ENCODE measurements at places on chromosomes 12 and 14. TPM values are rescaled to one million over a fixed set of nuclear protein-coding genes. Genes with fewer than 3 reads are reported as not detected.

- no peaks in the 10 kb centered on the region for H3K36me3 ChIP-seq
- no peak for DNase-seq
- H3K27ac ChIP-seq, result no peak overlapping the region
- H3K27me3 ChIP-seq, result no peaks in the 10 kb centered on the region
Measured at GRCh38 chr12:94416613-94417012, 43.1 kb downstream of the CEP83 start.

- no peak for DNase-seq
- H3K4me3 ChIP-seq, result no peak overlapping the region
- no peak overlapping the region for H3K27ac ChIP-seq
- no peaks in the 10 kb centered on the region for H3K4me1 ChIP-seq
- H3K27me3 ChIP-seq, result no peaks in the 10 kb centered on the region
Measured at GRCh38 chr12:89411846-89412245, 59.5 kb upstream of the DUSP6 start.

DNA sequence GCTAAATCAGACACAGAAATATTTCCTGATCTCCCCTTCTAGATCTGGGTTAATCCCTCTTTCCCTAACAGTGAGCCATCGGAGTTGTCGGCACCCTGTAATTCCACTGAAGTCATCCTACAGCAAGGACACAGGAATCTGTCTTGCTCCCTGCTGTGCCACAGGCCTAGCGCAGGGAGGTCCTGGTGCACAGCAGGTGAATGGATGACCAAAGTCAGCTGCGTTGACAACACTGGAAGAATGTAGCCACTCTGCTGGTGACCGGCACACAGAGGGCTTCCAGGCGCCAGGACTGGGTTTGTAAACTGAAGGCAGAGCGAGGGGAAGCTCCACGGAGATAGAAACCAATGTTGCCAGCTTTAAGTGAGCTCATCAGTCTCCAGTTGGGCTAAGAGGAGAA is 23.6 kb downstream of the TMEM229B start:
- no peak for DNase-seq
- H3K36me3 ChIP-seq, result no peaks in the 10 kb centered on the region
- no peak overlapping the region for H3K4me3 ChIP-seq
- H3K27me3 ChIP-seq, result no peaks in the 10 kb centered on the region

DNA sequence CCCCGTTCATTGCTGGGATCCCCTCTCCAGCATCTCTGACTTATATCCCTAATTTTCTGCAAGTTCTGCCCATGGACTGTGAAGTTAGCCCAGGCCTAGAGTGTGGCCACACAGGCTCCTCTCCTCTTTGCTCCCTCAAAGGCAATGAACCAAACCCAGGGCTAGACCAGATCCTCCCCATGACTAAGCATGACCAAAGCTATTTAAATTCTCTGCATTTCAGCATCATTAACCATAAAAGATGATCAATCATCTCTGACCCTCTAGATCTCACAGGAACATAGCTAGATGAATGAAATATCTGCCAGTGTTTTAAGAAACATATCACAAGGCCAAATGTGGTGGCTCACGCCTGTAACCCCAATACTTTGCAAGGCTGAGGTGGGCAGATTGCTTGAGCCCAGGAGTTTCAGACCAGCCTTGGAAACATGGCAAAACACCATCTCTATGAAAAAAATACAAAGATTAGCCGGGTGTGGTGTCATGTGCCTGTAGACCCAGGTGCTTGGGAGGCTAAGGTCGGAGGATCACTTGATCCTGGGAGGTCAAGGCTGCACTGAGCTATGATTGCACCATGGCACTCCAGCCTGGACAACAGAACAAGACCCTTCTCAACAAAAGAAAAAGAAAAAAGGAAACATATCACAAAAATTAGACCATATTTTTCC is 2.2 kb upstream of the KRT3 start:
- no peak overlapping the region for H3K27ac ChIP-seq
- H3K4me1 ChIP-seq, result no peaks in the 10 kb centered on the region

- H3K27ac ChIP-seq, result no peak overlapping the region
- H3K27me3 ChIP-seq, result no peaks in the 10 kb centered on the region
Measured at GRCh38 chr12:112988224-112988623, 9.9 kb downstream of the OAS2 start.

GRCh38 chr12:106096376-106096775 is 42.4 kb downstream of the NUAK1 start:
- no peaks in the 10 kb centered on the region for H3K36me3 ChIP-seq
- H3K4me3 ChIP-seq, result no peak overlapping the region
- DNase-seq, result peak; percentile 82
- no peaks in the 10 kb centered on the region for H3K27me3 ChIP-seq
- no peaks in the 10 kb centered on the region for H3K4me1 ChIP-seq

DNA sequence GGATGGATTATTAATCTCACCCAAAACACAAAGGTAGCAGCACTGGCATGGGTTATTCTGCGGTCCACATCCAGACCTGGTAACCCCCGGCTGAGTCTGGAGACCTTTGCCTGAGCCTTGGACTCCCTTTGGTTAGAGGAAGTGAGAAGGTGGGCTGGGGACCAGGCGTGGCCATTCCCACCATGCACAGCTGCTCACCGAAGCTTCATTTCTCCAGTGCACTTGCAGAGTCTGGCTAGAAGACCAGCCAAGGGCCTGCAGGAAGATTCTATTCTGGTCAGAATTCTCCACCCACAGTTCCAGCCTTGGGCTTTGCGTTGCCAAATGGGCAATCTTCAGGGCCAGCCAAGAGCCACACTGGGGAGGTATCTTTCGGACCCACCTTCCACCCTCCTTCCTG is 73.0 kb downstream of the LGMN start:
- no peak for DNase-seq
- H3K4me3 ChIP-seq, result no peak overlapping the region
- H3K27ac ChIP-seq, result no peak overlapping the region
- H3K27me3 ChIP-seq, result no peaks in the 10 kb centered on the region
- H3K36me3 ChIP-seq, result peaks cover 36% of the 10 kb centered on the region
- peaks cover 12% of the 10 kb centered on the region for H3K4me1 ChIP-seq

- H3K36me3 ChIP-seq, result no peaks in the 10 kb centered on the region
- H3K4me1 ChIP-seq, result no peaks in the 10 kb centered on the region
- DNase-seq, result no peak
- H3K27ac ChIP-seq, result no peak overlapping the region
- no peaks in the 10 kb centered on the region for H3K27me3 ChIP-seq
Measured at GRCh38 chr14:61211476-61212255, 69.5 kb downstream of the TMEM30B start.

DNA sequence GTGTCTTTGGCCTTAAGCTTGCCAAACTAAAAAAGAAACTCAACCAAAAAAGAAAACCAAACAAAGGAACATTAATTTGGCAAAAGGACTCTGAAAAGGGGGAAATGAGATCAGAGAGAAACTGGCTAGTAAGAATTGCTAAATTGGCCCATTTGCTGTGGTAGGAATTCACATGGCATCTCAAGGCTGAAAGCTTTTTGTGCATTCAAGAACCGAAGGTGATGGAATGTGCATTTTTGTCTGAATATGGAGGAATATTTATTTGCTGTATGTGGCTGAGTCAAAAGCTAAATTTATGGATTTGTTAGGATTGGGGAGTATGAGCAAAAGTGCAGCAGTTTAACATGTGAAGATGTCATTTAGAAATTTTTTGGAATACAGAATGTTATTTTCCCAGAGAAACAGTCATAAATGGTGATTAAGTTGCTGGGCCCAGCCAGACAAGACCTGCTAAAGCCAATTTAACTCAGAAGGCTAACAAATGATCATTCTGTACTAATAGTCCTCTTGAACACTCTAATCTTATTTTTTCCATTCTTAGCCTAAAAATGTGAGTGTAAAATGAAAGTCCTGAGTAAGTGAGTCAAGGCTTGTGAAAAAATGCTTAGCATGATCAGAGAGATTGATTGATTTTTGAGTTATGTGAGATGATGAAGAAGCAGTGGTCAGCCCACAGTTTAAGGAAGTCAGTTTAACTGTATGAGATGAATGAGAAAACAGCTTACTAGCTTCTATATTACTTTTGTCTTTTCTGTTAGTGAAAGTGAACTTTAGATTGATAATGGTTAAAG is 94.1 kb downstream of the ANO6 start:
- H3K27ac ChIP-seq, result peak overlapping the region; percentile 57
- H3K4me3 ChIP-seq, result no peak overlapping the region
- no peaks in the 10 kb centered on the region for H3K4me1 ChIP-seq
- no peaks in the 10 kb centered on the region for H3K36me3 ChIP-seq
- H3K27me3 ChIP-seq, result no peaks in the 10 kb centered on the region
- no peak for DNase-seq

DNA sequence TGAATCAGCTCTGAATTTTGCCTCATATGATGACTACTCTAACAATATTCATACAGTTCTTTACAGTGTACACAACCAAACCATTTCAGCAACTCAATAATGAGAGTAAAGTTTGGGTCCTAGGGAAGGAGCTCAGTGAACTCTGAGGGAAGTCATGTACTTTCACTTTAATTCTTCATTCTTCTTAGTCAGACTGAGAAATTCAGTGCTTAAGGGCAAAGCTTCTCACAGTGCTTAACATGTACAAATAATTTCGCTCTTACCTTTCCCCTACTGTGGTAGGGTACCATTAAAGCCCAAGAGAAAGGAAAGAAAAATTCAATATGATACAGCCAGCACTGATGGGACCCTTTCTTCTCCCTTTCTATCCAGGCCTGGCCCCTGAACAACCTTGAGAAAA is 435.0 kb downstream of the NELL2 start:
- no peaks in the 10 kb centered on the region for H3K4me1 ChIP-seq
- no peaks in the 10 kb centered on the region for H3K36me3 ChIP-seq
- no peak for DNase-seq
- H3K27ac ChIP-seq, result no peak overlapping the region
- H3K27me3 ChIP-seq, result no peaks in the 10 kb centered on the region

DNA sequence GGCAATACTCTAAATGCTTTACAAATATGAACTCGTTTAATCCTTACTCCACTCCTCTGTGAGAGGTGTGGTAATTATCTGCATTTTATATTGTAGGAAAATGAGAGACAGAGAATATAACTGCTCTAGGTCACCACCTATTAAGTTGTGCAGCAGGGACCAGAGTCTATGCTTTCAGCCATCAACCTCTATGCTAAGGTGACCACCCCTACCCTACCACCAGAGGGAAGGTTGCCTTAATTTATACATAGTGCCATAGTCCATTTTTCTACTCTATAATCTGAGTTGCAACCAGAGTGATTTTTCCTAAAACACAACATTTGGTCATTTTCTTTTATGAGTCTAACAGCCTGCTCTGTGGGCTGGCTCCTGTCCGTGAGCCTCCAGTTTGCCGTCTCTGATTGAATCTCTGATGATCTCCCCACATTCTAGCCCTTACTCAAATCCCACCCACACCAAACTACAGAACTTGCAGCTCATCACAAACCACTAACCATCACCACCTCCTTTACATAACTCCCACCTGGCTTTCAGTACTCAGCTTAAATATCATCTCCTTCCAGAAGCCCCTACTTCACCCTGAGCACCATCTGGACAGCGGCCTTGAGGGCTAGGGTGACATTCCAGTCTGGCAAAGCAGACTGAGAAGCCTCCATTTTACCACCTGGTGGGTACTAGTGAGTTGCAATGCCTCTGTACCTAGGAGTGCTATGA is 126.6 kb downstream of the PPM1H start:
- H3K27ac ChIP-seq, result no peak overlapping the region
- H3K27me3 ChIP-seq, result no peaks in the 10 kb centered on the region
- H3K36me3 ChIP-seq, result no peaks in the 10 kb centered on the region
- H3K4me3 ChIP-seq, result no peak overlapping the region
- no peaks in the 10 kb centered on the region for H3K4me1 ChIP-seq

DNA sequence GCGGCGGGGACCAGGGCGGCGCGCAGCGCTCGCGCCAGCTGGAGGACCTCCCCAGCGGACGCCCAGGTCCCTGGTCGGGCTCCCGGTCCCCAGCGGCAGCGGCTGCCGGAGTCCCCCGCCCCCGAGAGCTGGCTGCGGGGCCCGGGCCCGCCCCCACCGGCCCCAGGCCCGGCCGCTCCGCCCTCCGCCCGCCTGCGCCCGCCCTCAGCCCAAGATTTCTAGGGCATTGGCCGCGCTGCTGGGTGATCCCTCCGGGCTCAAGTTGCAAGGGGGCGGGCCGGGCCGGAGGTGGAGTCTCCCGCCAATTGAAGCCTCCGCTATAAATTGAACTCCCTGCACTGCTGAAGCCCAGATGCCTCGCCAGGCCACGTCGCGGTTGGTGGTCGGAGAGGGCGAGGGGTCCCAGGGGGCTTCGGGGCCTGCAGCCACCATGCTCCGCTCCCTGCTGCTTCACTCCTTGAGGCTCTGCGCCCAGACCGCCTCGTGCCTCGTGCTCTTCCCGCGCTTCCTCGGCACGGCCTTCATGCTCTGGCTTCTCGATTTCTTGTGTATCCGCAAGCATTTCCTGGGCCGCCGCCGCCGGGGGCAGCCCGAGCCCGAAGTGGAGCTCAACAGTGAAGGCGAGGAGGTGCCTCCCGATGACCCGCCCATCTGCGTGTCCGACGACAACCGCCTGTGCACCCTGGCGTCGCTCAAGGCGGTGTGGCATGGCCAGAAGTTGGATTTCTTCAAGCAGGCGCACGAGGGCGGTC is at the start of gene DIO3:
Gene DIO3, plus strand, starts transcription at position 351 of the 752 bp plus-strand sequence.
- H3K27ac ChIP-seq, result no peak within 1 kb of the TSS
- H3K4me3 ChIP-seq, result no peak within 1 kb of the TSS
- H3K4me1 ChIP-seq, result no peaks in the 10 kb centered on the region
- no peaks in the 10 kb centered on the region for H3K27me3 ChIP-seq

DNA sequence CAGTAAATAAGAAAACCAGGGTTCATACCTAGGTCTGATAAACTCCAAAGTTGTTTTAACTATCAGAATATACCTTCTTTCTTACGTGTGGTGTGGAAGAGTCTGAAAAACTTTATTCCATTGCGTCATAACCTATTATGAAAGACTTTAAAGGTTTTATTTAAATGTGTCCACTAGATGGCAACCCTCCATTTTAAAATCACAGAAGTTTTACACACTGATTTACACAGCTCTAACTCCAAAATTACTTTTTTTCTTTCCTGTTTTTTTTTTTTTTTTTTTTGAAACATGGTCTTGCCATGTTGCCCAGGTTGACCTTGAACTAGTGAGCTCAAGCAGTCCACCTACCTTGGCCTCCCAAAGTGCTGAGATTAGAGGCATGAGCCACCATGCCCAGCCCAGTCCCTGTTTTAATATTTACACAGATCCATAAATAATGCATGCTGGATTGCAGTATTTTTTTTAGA is 17.3 kb upstream of the TMPRSS12 start:
- no peaks in the 10 kb centered on the region for H3K27me3 ChIP-seq
- H3K4me1 ChIP-seq, result no peaks in the 10 kb centered on the region
- no peak overlapping the region for H3K4me3 ChIP-seq
- no peaks in the 10 kb centered on the region for H3K36me3 ChIP-seq
- H3K27ac ChIP-seq, result peak overlapping the region; percentile 76

DNA sequence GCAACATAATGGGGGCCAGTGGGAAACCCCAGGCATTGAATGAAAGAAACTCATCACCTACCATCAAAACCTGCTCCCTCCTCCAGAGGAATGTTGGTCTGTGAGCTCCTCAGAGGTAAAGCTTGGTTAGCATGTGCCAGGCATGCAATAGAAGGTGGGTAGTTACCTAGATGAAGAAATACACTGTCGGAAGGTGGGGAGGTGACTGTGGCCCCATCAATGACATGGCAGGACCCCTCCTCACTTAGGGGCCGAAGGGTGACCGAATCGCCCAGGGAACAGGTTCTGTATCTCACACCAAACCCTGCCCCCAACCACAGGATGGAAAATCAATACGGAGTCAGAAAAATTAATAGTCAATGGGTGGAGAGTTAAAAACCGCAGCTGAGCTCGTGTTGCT is 135.6 kb downstream of the BCL11B start:
- H3K4me3 ChIP-seq, result no peak overlapping the region
- no peaks in the 10 kb centered on the region for H3K36me3 ChIP-seq
- no peak overlapping the region for H3K27ac ChIP-seq
- no peak for DNase-seq

The BHLHE41 gene
- total RNA-seq, result 9.0 TPM

The TAS2R42 gene
- not detected for total RNA-seq

The TFCP2 gene
- 13.5 TPM for total RNA-seq

The EAPP gene
- 37.9 TPM for total RNA-seq

The CCDC197 gene
- not detected for total RNA-seq

The CCDC184 gene
- 3.1 TPM for total RNA-seq

The IKBIP gene
- total RNA-seq, result 17.7 TPM

All from tibial nerve (tissue), 4 donors.